ENCODE measurements at places on chromosomes 6 and 20.
A peak's percentile ranks its signal among the peaks of the same experiment; 100 is the strongest.

GRCh38 chr6:49918787-49919186 lies 45.2 kb downstream of the DEFB114 start:
- no peak for DNase-seq

DNA sequence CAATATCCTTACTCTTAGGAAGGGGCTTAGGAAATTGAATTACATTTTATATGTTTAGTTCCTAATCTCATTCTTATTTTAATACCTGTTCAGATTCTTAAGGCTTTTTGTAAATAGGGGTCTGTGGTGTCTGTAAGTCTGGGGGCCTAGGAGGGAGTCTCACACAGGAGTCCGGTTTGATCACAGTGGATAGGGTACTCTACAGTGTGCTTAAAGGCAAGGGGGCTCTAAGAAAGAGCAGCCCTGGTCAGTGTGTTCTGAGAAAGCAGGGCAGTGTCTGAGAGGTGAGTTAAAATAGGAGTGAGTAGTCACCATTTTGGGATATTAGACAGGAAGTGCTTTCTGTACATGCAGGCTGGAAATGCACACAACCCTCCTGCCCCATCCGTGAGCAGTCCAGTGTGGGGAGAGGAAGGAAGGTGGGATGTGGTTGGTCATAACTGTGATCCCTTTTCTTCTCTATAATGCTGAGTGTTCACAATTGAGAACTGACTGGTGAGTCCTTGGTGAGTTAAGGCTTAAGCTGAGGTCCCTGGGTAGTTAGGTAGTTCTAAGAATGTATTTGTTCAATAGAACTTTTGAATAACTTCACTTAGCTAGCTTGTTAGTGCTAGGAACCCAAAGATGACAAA lies 50.0 kb downstream of the CDKAL1 start:
- no peak for DNase-seq

DNA sequence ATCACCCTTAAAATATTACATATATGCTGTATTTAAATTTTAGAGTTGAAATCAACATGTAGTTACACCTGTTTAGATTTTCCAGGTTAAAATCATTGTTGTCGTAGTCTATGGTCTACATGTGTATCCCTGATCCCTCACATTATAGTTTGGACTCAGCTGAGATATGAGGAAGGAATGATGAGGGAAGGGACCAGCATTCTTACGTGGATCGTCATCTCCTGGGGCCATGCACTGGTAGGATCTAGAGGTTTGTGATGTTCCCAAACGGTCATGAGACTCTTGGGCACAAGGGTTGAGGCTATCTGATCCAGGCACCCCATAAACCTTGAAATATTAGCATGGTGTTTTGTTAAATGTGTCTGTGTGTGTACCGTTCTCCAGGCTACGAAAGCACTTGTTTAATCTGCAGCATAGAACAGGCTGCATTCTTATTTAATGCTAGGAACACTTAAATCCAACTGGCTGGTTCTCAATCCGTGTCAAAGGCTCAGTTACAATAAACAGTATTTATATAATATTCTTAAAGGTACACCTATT lies 55.4 kb downstream of the IPCEF1 start:
- no peak for DNase-seq

DNA sequence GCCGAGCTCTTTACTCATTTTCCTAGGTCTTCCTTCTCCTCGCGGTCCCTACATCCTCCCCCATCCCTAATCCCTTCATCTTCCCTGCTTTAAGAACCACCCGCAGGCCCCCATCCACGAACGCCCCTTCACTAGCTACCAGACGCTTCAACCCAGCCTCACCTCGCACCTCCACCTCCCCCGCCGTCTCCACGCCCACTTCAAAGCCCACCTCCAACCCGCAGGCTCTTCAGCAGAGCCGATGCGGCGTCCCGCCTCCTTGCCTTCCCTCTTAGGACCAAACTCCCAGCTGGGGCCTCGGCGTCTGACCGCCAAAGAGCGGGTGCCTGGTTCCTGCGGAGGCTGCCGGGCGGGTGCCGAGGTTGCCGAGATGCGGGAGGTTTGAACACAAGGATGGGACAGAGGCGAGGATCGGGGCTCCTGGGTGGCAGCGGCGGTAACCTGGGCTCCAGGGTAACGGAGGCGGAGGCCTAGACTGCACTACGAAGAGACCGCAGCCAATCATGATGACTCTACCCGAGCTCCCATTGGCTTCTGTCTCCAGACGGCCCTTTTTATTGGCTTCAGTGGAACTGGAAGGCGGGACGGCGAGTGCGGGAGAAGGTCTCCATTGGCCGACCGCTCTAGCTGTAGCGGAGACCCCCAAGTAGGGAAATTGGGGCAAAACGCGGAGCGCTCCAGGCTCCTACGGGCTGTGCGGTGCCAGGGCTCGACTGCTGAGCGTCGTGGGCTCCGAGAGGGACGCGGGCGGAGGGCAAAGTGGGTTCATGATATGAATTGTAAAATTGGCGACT lies at the start of gene LCA5:
LCA5 (minus strand) TSS at position 477 of the 794 bp plus-strand sequence. CDS start 18,536 bp downstream, outside the sequence.
- peak; percentile 90 for DNase-seq

- no peak for DNase-seq
Measured at GRCh38 chr20:33475381-33476152, 14.3 kb upstream of the CBFA2T2 start.

- no peak for DNase-seq
Measured at GRCh38 chr6:168396561-168396960, 44.4 kb upstream of the SMOC2 start.

DNA sequence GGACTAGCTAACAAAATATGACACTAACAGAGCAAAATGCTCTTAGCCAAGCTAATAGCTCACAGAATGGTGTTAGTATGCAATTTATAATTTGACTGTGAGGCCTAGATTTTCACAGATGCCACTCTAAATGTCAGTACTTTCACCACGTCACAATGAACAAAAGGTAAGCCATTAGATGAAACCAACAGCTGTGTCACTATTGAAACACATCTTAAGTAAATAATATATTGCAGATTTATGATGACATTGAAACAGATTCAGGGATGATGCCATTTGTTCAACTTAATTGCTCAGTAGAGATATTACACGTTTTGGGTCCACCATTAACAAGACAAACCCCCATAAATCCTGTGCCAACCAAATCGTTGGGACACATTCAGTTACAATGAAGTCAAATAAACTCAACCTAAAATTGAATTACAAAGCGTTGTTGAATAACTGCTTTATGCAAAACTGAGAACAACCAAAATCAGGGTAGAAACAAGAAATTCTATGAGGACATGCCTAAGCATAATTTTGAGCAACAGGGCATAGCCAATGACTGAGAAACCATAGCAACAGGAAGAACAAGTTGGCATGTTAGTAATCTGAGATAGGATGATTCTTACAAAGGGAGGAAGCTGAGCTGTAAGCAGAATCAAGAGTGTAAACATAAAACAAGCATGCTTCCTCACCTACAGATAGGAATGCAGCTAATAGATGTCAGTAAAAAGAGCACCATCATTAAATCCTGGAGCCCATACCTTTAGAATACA lies 85.6 kb upstream of the KHDRBS2 start:
- DNase-seq = no peak

- DNase-seq = no peak
Measured at GRCh38 chr20:57326667-57327455, 2.7 kb upstream of the SPO11 start.

GRCh38 chr6:53679446-53679933 lies 13.9 kb upstream of the KLHL31 start:
- no peak for DNase-seq

DNA sequence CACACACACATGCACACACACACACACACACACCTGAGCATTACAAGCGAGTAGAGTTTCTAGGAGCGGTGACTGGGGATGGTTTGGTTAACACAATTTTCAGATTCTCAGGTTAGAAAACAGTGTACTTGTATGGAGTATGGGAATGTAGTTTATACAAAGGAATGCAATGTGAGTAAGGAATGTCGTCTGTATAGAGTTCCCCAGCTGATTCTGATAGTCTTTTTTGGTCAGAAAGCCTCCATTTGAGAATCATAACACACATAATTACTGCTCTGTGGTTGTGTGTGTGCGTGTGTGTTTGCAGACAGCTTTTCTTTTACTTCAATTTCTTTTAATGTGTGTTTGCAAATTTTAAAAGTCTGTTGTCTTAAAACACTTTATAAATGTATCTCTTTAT lies 93.2 kb downstream of the MYO6 start:
- DNase-seq = no peak

DNA sequence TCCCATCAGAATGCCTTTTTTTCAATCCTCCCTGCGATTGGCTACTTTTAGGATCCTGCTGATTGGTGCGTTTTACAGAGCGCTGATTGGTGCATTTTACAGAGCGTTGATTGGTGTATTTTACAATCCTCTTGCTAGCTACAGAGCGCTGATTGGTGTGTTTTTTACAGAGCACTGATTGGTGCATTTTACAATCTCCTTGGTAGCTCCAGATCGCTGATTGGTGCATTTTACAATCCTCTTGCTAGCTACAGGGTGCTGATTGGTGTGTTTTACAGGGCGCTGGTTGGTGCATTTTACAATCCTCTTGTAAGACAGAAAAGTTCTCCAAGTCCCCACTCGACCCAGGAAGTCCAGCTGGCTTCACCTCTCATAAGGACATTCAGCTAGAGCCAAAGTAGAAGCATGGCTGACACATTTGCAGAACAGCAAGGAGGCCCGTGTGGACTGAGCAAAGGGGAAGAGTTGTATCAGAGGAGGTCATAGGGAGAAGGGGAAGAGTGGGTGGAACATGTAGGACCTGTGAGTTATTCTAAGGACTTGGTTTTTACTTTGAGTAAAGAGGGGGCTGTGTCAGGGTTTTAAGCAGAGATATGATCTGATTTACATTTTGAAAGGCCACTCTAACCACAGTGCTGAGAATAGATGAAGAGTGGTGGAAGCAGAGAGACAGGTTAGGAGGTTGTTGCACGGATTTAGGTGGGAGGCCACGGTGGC lies 2.6 kb downstream of the ALDH5A1 start:
- DNase-seq = no peak

DNA sequence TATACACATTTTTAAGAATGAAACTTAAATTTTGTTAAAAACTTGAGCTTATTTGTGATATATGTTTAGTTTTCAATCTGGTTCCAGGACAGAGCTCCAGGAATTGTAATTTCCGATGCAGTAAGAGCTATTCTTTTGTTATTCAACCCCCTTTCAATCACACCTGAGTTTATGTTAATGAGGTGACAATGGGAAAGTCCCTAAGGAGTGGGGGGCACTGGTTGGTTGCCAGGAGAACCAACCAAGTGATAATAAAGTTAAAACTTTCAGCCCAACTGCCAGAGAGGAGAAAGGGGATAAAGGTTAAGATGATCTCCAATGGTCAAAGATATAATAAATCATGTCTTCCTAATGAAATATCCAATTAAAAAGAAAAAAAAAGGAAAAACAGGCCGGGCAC lies 19.8 kb downstream of the MDN1 start:
- DNase-seq = no peak

GRCh38 chr6:15843764-15844163 lies 180.9 kb upstream of the DTNBP1 start:
- no peak for DNase-seq

GRCh38 chr20:20732641-20733040 lies 20.2 kb upstream of the RALGAPA2 start:
- no peak for DNase-seq

DNA sequence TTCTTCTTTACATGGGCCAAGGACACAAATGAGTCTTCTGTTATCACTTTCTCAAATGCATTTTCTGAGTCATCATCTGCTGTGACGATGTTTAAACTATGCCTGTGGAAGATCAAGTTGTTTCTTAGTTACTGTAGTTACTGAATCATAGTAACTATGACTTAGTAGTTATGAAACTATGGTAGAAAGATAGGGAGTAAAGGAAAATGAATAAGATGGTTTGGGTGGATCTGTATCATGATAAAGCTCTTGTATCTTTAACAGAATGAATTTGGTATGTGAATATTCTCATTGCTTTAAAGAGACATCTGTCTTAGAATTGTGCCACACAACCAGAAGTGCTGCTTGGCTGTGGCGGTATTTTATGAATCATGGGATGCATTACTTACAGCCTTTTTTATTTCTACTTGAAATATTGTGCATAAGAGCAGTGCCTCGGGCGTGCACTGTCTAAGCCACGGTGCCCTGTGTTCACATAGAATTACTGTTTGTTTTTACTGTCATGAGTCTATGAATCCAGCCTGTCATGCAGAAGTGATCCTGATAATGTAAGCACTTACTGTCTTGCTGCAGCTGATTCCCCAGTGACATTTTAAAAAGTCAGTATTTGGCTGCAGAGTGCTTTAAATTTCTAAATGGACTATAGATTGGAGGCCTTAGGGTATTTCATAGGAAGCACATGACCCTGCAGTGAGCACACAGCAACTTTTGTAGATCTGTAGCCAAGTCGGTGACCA lies 215.2 kb downstream of the TMEM242 start:
- peak; percentile 42 for DNase-seq

- DNase-seq = no peak
Measured at GRCh38 chr6:157954150-157955117, 27.2 kb upstream of the SYNJ2 start.

- DNase-seq = no peak
Measured at GRCh38 chr20:25447671-25448070, 40.2 kb downstream of the GINS1 start.

- no peak for DNase-seq
Measured at GRCh38 chr20:11761497-11761896, 156.2 kb upstream of the BTBD3 start.

DNA sequence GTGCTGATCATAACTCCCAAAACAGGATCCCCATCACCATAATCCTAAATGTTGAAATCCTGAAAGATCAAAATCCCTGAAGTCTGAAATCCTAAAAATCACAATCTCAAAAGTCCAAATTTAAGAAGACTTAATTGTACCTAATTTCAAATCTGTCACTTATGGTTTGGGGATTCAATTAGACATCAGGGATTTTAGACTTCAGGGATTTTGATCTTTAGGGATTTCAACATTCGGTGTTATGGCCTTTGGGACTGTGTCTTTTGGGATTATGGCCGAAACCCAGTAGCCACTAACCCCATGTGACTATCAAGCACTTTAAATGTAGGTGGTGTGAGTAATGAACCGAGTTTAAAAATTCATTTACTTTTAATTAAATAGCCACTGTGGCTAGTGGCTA lies 21.7 kb upstream of the AVP start:
- no peak for DNase-seq

DNA sequence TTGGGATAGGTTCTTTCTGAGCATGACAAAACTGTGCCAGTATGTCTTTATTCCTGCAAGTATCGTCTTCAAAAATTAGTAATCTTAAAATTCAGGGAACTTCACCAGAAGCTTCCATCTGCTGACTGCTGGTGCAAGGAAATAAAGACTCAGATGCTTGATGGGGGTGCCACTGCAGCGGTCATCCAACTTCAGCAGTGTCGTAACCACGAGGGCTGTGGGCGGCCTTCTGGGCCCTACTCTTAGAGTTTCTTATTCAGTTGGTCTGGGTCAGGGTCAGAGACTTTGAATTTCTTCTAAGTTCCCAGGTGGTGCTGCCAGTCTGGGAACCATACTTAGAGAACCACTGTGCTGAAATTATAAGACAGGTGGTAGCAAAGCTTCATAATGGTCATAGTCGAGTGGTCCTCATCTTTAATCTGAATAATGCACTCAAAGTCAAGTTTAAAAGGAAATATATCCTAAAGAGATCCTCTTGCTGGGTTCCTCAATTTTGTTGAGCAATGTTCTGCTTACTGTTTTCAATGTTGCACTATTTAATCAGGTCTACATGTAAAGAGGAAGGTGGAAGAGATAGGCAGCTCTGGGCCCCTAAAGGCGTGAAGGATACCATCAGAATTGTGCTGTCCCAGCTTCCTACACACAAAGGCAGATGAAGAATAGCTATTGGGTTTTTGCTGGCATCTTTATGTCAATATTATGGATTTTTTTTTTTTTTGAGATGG lies 165.4 kb upstream of the GMDS start:
- DNase-seq = no peak

GRCh38 chr20:24206995-24207394 lies 218.4 kb upstream of the GGTLC1 start:
- no peak for DNase-seq

Data from activated CD4-positive, alpha-beta T cell treated with anti-CD3 and anti-CD28 coated beads for 36 hours (primary cell).